ENCODE measurements at places on chromosomes 1 and 21.

DNA sequence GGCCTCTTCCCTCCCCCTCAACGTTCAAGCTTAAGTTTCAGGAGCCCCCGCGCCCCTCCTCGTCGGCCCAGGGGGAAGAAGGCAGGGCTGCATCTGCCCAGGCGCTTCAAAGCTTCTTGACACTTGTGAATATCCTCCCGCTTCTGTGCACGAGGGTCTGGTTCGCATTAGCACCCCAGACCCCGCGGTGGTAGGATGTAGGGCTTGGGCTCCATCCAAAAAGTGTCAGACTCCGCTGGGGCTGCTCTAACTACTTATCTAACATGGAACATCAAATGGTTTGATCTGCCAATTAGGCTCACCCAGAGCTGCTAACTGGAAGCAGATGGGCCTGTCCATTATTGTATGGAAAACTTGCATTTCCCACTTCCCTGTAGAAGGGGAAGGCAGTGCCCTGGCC, 28.9 kb downstream of the TAS1R2 start:
- no peak for DNase-seq

GRCh38 chr1:119896303-119896702, at the start of gene ADAM30:
TSS of gene ADAM30 (minus strand) at chr1:119896515. CDS start at chr1:119896336, 179 bp downstream.
- DNase-seq, result no peak

- DNase-seq, result no peak
Observed at GRCh38 chr1:146016891-146017290, 4.6 kb downstream of the HJV start.

GRCh38 chr1:203678943-203679661, 52.5 kb downstream of the ATP2B4 start:
- DNase-seq, result no peak

GRCh38 chr21:42016364-42016985, 6.3 kb upstream of the ZBTB21 start:
- DNase-seq, result no peak

GRCh38 chr21:37478794-37479193, 112.2 kb downstream of the DYRK1A start:
- no peak for DNase-seq

DNA sequence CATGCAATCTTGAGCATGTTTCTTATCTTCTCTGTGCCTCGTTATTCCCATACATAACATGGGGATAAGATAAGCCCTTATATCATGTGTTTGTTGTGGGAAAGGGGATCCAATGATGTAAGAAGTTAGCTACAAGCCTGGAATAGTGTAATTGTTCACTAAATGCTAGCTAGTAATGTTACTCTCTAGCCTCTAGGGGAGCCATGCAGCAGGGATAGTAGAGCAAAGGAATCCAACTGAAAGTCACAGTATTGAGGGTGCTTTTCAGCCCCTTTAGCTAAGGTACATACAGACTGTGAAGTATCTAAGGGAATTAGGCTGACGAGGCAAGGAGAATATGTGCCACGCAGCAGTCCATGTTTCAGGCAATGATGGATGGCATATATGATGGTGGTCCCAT, 46.9 kb downstream of the IL23R start:
- no peak for DNase-seq

DNA sequence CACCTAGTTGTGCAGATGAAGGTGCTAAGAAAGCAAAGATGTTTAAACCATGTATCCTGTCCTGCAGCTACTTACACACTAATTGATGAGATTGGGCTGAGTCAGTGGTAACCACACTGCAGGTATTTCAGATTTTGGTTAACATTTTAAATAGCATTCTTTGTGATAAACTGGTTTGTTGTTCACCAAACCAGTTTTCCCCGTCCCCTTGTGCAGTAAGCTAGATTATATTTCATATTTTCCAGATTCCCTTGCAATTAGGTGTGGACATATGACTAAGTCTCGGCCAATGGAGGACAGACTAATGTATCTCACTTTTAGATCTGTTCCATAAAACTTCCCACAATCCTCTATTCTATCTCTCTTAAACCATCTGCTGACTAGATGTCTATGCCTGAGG, 320.4 kb downstream of the RWDD3 start:
- no peak for DNase-seq

- DNase-seq, result no peak
Observed at GRCh38 chr1:76176000-76176399, 101.5 kb downstream of the ST6GALNAC3 start.

DNA sequence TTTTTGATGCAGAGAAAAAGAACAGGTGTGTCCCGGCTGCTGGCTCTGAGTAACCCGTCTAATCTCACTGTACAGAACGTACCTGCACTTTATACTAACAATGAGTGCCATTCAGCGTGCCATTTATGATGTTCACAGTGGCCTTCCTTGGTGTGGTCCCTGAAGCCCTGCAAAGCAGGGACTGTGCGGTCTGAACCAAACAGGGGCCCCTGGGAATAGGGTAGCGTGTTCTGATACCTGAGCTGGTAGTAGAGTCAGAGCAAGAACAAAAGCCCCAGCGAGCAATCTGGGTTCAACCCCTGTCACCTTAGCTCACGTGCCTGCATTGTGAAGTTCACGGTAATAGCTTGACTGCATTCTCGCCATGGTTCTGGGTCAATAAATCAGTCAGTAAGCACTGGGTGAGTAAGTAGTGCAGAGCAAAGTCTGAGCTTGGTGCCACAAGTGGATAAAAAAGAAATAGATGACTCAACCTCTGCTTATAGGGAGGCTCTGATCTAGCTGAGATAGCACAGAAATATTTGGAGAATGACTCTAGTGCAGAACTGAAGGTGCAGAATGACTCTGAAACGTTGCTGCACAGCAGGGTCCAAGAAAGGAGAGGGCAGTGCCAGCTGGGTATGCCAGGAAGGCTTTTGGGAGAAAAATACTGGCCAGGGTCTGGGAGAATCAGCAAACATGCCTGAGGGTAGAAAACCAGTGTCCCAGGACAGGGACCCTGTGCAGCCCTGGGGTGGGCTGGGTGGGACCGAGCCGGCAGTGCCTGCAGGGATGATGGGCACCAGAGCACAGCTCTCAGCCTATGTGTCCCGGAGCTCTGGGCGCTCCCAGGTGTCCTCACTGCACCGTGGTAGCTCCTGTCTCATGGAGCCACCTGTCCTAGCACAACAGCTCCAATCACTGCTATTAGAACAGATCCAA, 125.9 kb downstream of the RHOU start:
- DNase-seq, result no peak

DNA sequence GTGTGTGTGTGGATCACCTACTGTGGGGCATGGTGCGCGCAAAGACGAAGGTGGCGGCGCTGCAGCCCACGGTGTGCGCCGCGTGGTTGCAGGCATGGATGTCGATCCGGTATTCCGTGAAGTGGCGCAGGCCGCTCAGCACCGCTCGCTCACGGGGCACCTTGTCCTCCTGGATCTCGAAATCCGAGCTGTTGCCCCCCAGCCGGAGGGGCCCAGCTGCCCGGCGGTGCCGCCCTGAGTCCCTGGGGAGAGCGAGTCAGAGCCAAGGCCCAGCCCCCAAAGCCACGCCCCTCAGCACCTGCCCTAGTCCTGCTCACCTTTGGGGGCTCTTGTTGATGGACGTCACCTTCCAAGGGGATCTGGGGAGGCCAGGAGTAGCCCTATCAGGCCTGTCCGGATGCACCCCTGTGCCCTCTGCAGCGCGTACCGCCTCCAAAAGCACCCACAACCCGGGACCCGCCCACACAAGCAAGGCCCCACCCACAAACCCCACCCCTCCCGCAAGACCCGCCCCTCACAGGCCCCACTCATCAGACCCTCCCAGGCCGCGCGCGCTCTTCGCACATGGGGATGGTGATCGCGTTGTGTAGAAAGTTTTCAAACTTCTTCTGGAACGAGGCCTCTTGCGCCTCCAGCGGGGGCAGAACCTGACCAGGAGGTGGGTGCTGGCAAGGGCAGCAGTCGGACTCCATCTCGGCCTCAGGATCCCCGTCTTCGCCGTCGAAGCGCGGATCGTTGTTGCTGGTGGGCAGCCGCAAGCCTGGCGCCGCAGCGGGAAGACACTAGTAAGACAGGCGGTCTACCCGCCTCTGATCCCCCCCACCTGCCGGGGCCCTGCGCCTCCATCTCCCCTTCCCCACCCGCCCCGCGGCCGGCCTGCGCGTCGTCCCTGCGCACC, 13.6 kb downstream of the INSRR start:
- no peak for DNase-seq

DNA sequence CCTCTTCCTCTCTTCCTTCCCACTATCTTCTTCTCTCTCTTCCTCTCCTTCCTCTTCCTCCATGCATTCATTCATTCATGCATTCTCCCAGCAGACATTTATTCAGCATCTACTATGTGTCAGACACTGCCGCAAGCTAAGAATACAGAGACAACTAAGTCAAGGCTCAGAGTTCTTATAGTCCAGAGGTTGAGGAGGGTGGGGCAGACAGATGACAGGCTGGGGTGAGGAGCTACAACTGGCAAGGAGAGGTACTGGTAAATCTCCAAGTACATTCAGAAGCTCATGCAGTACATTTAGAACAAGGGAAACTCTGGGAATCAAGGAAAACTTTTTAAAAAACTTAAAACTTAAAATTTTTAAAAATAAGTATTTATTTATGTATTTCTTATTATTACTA, 56.4 kb upstream of the FMOD start:
- DNase-seq, result no peak

Measured in Peyer's patch (tissue), 4 donors.